ELR (cell line): ENCODE measurements at places on chromosomes 4 and X.
A peak's percentile ranks its signal among the peaks of the same experiment; 100 is the strongest.

DNA sequence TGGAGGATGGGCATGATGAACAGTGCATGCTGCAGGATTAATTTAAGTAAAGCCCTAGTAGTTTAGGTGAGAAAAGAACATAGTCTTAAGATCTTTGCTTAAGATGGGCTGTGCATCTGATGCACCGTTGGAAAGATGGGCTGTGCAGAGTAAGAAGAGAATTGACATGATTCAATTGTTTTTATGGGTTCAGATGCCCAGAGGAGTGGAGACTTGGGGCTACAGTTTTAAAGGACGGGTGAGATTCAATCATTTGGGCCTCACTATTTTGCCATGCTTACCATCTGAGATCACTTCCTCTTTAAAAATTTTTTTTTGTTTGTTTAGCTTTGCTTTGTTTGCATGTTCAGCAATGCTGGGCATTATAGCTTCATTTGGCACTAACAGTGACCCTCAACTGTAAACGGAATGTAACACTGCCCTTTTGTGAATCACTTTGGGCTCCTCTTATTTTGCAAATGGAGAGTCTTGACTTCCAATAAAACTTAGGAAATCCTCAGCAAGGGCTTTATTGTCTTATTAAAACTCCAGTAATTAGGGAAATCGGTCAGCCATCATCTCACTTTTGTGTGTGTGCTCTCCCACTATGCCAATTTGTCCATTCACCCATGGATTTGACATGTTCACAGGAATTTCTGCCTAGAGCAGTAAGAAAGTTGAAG lies 216.1 kb upstream of the TLL1 start:
- DNase-seq, result no peak

GRCh38 chr4:3671571-3672464 lies 94.4 kb upstream of the ADRA2C start:
- DNase-seq, result peak; percentile 36

GRCh38 chrX:129590596-129590995 lies 50.5 kb downstream of the OCRL start:
- DNase-seq, result no peak

DNA sequence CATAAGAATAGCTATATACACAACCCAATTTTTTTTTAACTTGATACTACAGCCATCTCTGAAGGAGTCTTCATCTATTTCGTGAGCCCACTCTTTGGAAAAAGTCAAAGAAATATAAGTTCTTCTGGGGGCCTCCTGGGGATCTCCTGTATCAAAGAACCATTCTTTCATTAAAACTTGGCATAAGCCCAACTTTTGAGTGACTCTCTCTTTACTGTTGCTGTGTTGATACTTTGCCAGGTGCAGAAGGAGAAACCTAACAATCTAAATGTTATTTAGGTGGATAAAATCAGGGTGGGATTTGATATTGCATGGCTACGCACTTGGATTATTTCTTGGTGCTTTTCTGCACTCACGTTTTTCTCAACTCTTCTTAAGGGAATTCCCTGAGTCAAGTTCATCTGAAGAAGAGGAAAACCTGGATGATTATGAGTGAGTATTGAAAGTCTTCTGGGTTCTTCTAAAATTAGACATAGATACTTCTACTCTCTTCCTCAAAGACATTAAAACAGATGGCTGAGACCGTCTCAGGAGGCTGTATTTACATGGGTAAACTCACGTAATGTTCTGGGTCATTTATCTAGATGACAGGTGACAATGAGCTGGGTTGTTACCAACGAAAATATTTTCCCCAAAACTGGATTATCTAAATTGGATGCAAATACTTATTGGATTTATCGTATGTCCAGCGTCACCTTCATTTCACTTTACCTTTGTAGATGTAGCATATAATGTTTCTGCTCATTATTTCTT lies 25.2 kb downstream of the BMX start:
- DNase-seq, result peak; percentile 1

DNA sequence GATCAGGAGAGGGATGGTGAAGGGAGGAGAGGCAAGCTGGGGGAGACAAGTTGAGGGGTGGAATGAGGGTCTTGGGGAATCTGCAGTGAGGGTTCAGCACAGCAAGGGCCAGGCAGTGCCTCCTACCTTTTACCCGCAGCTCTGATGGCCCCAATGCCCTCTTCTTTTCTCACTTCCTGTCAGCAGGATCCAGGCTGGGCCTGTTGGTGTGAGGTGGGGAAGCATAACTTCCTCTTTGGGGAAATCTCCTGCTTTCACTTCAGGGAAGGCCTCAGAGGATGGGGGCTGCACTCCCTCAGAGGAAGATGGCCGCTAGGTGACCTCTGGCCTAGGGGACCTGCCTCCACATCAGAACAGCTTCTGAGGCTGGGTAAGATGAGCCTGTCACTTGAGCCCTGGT lies 36.5 kb downstream of the EFNB1 start:
- DNase-seq, result no peak

- no peak for DNase-seq
Measured at GRCh38 chr4:146178126-146178525, 2.6 kb downstream of the LSM6 start.

GRCh38 chrX:103373581-103373980 lies 2.8 kb upstream of the BEX3 start:
- DNase-seq, result peak; percentile 24

DNA sequence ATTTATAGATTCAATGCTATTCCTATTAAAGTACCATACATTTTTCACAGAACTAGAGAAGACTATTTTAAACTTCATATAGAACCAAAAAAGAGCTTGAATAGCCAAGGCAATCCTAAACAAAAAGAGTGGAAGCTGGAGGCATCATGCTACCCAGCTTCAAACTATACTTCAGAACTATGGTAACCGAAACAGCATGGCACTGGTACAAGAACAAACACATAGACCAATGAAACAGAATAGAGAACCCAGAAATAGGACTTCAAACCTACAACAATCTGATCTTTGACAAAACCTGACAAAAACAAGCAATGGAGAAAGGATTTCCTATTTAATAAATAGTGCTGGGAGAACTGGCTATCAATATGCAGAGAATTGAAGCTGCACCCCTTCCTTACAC lies 134.2 kb upstream of the PAQR3 start:
- no peak for DNase-seq

- peak; percentile 55 for DNase-seq
Measured at GRCh38 chr4:41693629-41694028, 54.9 kb downstream of the PHOX2B start.

DNA sequence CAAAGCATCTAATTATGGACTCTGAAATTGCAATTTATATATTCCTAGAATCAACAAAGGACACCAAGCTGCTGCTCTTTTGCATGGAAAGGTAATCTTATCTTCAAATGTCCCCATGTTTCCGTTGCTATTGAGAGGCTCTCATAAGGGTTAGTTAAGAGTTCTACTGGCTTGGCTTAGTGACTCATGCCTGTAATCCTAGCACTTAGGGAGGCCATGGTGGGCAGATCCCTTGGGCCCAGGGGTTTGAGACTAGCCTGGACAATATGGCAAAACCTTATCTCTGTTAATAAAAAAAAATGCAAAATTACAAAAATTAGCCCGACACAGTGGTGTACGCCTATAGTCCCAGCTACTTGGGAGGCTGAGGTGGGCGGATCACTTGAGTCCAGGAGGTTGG lies 93.4 kb upstream of the RAPGEF2 start:
- DNase-seq, result no peak

DNA sequence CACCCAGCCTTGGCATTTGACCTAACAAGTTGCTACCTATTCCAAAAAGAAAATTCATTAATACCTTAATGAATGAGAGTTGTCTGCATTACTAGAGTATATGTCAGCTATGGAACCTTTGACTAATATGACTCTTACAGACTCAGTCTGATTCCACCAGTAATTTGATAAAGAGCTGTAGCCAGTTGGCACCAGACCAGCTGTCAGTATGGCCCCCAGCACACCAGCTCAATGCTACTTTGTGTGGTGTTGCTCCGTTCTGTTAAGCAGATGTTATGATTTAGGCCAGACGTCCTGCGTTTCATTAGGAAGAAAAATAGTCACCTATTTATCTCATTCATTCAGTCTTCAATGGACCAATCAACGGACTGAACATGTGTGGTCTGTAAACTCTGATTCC lies 215.5 kb downstream of the TLL1 start:
- DNase-seq, result no peak

- DNase-seq, result no peak
Measured at GRCh38 chrX:97995834-97996233, 1112.1 kb downstream of the RPA4 start.

DNA sequence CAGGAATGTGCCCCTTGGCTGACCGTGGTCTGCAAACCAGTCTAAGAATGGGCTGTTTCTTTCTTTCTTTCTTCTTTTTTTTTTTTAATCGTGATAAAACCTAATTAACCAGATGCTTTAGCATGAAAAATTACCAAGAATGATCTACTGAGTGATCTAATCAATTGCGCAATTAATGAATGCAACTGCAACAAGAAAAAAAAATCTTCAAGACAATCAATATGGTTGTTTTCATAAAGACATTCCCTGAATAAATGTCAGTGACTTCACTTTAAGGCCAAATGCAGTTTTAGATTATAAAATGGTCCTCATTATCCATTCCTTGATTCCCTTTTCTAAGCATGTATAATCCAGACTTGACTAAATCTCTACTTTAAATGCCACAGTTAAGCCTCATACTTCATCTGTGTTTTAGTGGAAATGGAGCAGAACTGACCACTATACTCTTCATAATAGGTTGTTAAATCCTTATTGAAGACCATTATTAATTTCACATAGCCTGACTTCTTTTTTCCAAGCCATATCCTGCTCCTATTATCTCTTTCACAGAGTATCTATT lies 51.6 kb upstream of the SETD7 start:
- DNase-seq, result no peak

GRCh38 chr4:108036213-108036612 lies 46.5 kb downstream of the HADH start:
- DNase-seq, result no peak

GRCh38 chr4:69818060-69818639 lies 41.8 kb downstream of the SULT1E1 start:
- DNase-seq, result no peak

DNA sequence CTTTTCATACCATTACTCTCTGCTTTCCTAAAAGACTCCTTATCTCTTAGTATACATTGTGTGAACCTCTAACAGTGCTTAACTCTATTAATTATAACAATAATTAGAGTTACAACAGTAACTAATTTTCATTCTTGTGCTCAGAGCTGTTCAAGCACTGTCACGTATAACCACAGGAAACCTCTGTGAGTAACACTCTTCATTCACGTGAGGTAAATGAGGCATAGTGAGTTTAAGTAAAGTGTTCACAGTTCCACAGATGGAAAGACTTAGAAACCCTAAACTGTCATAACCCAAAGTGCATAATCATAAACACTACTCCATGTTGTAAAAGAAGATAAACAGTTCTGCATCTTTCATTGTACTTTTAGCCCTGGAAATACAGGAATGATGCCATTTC lies 222.4 kb downstream of the CCSER1 start:
- no peak for DNase-seq

DNA sequence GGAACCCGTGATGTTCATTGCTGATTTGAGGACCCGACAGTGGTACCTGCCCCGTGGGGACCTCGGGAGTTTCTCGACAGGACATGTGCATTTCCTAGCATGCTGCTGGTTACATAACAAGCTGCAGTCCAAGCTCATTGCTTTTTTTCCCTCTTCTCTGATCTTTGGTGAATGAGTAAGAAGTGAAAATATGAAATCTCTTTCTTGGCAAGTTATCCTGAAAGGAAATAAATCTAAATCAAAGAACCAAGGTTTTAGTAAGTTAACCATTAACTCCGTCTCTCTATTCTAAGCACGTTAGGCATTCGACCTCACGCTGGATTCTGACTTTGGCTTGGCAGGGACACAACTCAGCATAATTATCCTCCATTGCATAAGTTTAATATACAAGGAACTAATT lies 86.6 kb downstream of the STK32B start:
- no peak for DNase-seq

GRCh38 chr4:114386637-114387233 lies 211.9 kb upstream of the UGT8 start:
- DNase-seq, result peak; percentile 45

DNA sequence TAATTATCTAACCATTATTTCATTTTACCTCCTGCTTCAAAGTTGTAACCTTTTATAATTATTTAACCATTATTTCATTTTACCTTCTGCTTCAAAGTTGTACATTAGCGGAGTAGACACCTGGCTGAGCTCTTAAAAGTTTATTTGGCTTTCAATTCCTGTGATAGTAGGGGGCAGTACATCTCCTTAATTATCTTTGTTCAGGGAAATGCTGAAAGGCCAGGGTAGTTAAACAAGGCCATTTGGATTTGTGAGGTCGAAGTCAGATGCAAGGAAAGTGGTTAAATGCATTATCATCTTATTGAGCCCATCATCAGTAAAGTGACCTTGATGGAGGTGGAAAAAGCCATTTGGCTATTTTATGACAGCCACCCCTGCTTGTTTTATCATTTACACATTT lies 210.6 kb downstream of the TENM3 start:
- DNase-seq, result no peak

DNA sequence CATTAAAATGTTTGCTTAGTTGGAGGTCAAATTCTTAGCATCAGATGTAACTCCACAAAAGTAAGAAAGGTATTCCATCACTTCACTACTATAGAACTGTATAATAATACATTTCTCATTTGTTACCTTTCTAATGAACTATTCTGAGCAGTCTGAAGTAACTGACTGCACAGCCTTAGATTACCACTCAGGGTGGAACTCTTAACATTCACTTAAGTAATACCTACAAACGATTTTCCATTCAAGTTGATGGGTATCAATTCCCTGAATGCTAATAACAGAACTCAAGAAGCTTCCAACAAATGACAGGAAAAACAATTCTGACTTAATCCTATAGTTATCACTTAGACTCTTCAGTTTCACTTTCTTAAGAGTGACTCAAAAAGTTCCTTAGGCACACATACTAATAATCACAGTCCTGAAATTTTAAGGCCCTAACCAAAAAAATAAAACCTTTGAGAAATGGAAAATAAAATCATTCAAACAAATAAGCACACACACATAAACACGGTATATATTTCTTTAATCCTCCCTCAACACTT lies 20.9 kb downstream of the HNRNPD start:
- DNase-seq, result no peak

GRCh38 chrX:24877854-24878650 lies 137.7 kb downstream of the ARX start:
- no peak for DNase-seq

DNA sequence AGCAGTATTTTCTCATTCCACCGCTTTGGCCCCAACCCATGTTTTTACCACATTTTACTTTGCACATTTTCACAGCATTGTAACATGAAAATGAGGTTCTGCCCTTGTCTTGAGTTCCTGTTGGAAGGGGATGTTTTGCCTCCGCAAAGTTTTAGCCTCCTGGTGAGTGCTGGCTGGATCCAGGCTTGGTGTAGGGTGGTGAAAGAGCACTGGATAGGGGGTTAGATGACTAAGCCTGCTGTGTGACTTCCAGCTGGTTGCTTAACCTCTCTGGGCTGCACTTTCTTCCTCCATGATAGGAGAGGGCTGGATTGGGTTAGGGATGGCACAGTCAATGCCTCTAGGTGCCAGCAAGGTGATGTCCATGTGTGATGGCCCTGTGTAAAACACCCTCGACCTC lies 28.9 kb downstream of the CYTL1 start:
- no peak for DNase-seq
